Effector memory CD4-positive, alpha-beta T cell (primary cell): ENCODE measurements at places on chromosomes 6 and 20.

DNA sequence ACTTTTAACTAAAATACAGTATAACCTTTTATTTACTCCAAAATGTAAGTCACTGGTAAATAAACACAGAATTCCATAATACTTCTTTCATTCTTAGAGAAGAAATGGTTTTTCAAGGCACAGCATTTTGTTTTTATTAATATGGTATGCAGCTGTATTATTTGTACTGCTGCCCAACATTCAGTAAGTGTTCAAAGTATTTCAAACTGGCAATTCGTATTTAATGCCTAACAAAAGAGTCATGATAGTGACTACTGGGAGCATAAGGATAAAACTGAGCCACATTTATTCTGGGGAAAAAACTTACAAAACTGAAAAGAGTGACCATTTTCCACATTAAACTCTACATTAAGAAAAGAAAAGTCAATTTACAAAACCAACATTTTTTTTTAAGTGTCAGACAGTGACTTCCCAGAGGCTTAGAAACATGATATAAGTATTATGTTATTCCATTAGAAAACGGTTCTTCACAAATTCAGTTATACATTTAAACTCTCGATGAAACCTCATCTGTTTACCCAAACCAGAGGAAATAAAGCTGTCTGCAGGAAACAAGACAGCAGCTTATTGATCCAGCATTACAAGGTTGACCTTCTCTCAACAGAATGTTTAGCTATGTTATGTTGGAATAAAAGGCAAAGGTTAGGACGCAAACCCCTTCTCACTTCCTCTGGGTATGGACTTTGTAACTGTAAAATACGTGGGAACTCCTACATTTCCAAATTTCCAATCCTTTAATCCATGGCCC, 24.3 kb downstream of the EPB41L2 start:
- no peak overlapping the region for H3K4me3 ChIP-seq
- H3K4me1 ChIP-seq: no peaks in the 10 kb centered on the region
- H3K27me3 ChIP-seq: no peaks in the 10 kb centered on the region
- DNase-seq: no peak
- H3K36me3 ChIP-seq: no peaks in the 10 kb centered on the region
- no peak overlapping the region for H3K27ac ChIP-seq

GRCh38 chr6:136550330-136551071, at the start of gene MAP7:
Gene MAP7 (minus strand): TSS chr6:136550422. CDS start chr6:136550408, 14 bp downstream.
- H3K27me3 ChIP-seq: peaks cover 20% of the 10 kb centered on the region
- peak; percentile 57 for DNase-seq
- H3K36me3 ChIP-seq: no peaks in the 10 kb centered on the region
- no peak within 1 kb of the TSS for H3K27ac ChIP-seq

DNA sequence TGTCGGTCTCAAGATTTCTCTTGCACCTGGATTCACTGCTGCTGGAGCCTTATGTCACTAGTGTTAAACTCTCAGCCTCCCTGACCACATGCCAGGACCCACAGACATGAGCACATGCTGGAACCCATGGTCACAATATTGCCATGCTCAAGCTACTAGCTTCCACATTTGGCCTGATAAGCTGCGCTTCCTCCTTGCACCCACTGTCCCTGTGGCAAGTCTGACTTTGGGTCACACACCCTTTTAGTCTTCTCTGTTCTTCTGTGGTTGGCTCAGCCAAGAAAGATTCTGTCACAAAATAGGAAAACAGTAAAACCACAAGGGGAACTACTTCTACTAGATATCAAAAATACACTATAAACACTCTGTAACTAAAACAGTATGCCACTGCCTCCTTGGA, 68.9 kb upstream of the HDAC2 start:
- no peak overlapping the region for H3K27ac ChIP-seq
- H3K4me3 ChIP-seq: no peak overlapping the region
- DNase-seq: no peak
- H3K4me1 ChIP-seq: no peaks in the 10 kb centered on the region

DNA sequence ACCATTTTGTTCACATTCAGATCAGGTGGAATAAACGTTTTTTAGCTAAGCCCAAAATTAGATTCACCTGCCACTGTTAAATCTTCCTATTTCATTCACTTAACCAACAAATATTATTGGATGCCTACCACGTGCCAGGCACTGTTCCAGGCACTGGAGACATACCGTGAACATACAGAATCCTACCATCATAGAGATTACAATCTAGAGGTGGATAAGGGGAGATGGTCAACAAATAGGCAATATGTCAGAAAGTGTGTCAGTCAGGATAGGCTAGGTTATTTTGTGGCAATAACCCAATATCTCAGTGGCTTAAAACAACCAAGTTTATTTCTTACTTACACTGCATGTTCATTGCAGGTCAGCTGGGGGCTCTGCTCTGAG, 58.7 kb upstream of the REV3L start:
- DNase-seq: no peak
- no peak overlapping the region for H3K4me3 ChIP-seq
- no peaks in the 10 kb centered on the region for H3K27me3 ChIP-seq
- H3K27ac ChIP-seq: no peak overlapping the region

DNA sequence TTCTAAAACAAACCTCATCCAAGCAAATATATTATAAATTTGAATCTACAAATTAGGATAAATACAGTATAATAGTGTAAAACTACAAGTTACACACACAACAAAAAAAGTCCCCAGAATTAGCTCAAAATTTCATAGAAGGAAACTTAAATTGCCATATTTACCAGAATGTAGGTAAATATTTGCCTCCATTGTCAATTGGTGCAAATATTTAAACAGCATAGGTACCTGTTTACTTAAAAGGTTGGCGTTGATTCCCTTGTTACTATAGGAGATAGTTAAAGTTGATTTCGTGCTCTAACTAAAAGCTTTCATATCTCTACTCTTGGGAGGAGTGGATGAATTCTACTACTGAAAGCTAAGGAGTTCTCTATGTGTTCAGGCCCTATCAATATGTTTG, 111.6 kb upstream of the TENT5A start:
- H3K4me1 ChIP-seq: no peaks in the 10 kb centered on the region
- no peak overlapping the region for H3K4me3 ChIP-seq
- no peaks in the 10 kb centered on the region for H3K27me3 ChIP-seq

DNA sequence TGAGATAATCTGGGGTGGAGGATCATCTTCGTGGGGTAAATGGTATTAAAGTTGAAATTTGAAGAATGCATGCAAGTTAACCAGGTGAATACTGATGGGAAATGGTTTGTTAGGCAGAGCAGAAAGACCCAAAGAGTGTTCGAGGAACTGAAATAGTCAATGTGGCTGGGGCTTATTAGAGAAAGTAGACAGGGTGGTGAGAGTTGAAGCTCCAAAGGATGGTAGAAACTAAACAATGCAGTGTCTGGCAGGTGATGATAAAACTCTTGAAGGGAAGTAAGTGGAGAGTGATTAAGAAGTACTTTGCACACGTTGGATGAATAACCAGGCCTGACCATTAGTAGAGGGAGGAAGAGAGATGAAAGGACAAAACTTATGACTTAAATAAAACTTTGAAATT, 39.8 kb upstream of the CENPW start:
- no peak for DNase-seq
- no peaks in the 10 kb centered on the region for H3K27me3 ChIP-seq
- H3K4me1 ChIP-seq: no peaks in the 10 kb centered on the region
- H3K36me3 ChIP-seq: no peaks in the 10 kb centered on the region
- no peak overlapping the region for H3K27ac ChIP-seq
- H3K4me3 ChIP-seq: no peak overlapping the region

GRCh38 chr6:17836293-17836692, 129.6 kb upstream of the NUP153 start:
- H3K4me1 ChIP-seq: no peaks in the 10 kb centered on the region
- H3K36me3 ChIP-seq: no peaks in the 10 kb centered on the region
- H3K27ac ChIP-seq: no peak overlapping the region
- H3K27me3 ChIP-seq: no peaks in the 10 kb centered on the region
- DNase-seq: no peak
- no peak overlapping the region for H3K4me3 ChIP-seq

DNA sequence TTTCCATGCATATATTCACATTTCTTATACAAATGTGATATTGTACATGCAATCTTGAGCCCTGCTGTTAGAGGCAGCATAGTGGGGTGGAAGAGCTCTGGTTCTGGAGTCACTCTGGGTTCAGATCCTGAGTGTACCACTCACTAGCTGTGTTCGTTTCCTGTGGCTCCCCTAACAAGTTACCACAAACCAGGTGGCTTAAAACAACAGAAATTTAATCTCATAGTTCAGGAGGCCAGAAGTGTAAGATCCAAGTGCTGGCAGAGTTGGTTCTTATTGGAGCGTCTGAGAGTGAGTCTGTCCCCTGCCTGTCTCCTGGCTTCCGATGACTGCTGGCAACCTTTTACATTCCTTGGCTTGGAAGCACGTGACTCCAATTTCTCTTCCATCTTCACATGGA, 115.6 kb downstream of the MAP3K7 start:
- no peaks in the 10 kb centered on the region for H3K36me3 ChIP-seq
- no peak overlapping the region for H3K27ac ChIP-seq
- DNase-seq: no peak
- no peaks in the 10 kb centered on the region for H3K27me3 ChIP-seq
- H3K4me3 ChIP-seq: no peak overlapping the region

GRCh38 chr6:76435174-76435573, 362.7 kb upstream of the IMPG1 start:
- no peaks in the 10 kb centered on the region for H3K27me3 ChIP-seq
- H3K4me3 ChIP-seq: no peak overlapping the region
- H3K4me1 ChIP-seq: no peaks in the 10 kb centered on the region
- DNase-seq: no peak

- H3K27ac ChIP-seq: no peak overlapping the region
- no peaks in the 10 kb centered on the region for H3K4me1 ChIP-seq
- no peaks in the 10 kb centered on the region for H3K27me3 ChIP-seq
- no peak overlapping the region for H3K4me3 ChIP-seq
- no peaks in the 10 kb centered on the region for H3K36me3 ChIP-seq
Measured at GRCh38 chr20:8602389-8603116, 466.3 kb upstream of the PLCB4 start.

DNA sequence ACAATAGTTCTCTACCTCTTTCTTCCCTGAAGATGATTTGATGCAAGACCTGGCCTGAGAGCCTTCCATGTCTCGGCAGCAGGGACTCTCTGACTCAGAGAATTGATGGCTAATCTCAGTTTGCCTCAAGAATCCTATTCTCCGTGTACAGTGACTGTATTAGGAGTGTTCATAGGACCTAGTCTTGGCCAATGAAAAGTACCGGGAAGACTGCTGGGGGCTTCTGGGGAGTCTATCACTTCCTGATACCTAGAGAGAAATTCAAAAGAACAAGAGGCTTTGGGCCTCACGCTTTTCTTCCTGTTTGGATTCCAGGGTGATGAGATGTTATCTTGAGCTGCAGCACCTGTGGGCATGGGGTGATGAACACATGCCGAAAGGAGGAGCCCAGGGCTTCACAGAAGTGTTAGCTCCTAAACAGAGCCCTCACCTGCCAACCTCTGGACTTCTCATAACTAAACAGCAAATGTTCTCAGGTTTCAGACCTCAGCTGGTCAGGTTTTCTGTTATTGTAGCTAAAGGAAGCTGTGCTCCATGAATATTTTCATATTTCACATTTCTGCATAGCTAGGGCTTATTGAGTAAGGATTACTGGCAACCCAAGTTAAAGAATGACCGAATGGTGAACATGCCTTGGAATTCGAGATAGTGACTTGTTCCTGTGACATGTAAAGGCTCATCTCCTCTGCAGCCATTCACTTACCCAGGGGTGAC, 323.1 kb upstream of the AGPAT4 start:
- H3K27ac ChIP-seq: no peak overlapping the region
- H3K36me3 ChIP-seq: no peaks in the 10 kb centered on the region
- no peaks in the 10 kb centered on the region for H3K4me1 ChIP-seq
- no peaks in the 10 kb centered on the region for H3K27me3 ChIP-seq
- H3K4me3 ChIP-seq: no peak overlapping the region
- no peak for DNase-seq

GRCh38 chr20:23201658-23202057, 115.5 kb upstream of the CD93 start:
- no peaks in the 10 kb centered on the region for H3K27me3 ChIP-seq
- H3K4me1 ChIP-seq: no peaks in the 10 kb centered on the region
- H3K4me3 ChIP-seq: no peak overlapping the region
- DNase-seq: no peak

- no peak overlapping the region for H3K4me3 ChIP-seq
- H3K4me1 ChIP-seq: no peaks in the 10 kb centered on the region
- H3K27me3 ChIP-seq: no peaks in the 10 kb centered on the region
- H3K27ac ChIP-seq: no peak overlapping the region
- no peaks in the 10 kb centered on the region for H3K36me3 ChIP-seq
Measured at GRCh38 chr20:11267131-11267761, 593.4 kb upstream of the JAG1 start.

GRCh38 chr6:130699742-130700141, 127.5 kb upstream of the SMLR1 start:
- peaks cover 11% of the 10 kb centered on the region for H3K4me1 ChIP-seq
- H3K27me3 ChIP-seq: no peaks in the 10 kb centered on the region
- no peak overlapping the region for H3K4me3 ChIP-seq
- no peaks in the 10 kb centered on the region for H3K36me3 ChIP-seq
- H3K27ac ChIP-seq: no peak overlapping the region
- no peak for DNase-seq

- no peaks in the 10 kb centered on the region for H3K27me3 ChIP-seq
- no peaks in the 10 kb centered on the region for H3K36me3 ChIP-seq
- H3K4me3 ChIP-seq: no peak overlapping the region
- H3K4me1 ChIP-seq: no peaks in the 10 kb centered on the region
Measured at GRCh38 chr6:1475174-1475573, 85.8 kb downstream of the FOXF2 start.

DNA sequence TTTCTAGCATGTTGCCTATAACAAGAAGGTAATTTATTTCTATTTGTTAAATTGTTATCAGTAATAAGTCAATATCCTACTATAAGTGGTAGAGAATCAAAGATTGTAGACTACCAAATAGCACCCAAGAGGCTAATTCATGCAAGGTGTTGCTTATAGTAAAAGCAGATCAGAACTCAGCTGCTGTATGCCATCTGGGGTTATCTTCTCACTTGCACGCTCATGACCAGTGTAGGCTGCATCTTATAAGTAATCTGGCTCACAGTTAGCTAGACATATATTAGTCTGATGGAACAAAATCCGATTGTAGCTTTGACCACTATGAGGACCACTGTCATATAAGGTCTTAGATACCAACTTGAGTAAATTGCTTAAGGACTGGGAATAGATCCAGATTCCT, 17.0 kb downstream of the TOP1 start:
- DNase-seq: no peak
- H3K4me3 ChIP-seq: no peak overlapping the region
- no peaks in the 10 kb centered on the region for H3K36me3 ChIP-seq
- no peaks in the 10 kb centered on the region for H3K27me3 ChIP-seq
- peaks cover 45% of the 10 kb centered on the region for H3K4me1 ChIP-seq

DNA sequence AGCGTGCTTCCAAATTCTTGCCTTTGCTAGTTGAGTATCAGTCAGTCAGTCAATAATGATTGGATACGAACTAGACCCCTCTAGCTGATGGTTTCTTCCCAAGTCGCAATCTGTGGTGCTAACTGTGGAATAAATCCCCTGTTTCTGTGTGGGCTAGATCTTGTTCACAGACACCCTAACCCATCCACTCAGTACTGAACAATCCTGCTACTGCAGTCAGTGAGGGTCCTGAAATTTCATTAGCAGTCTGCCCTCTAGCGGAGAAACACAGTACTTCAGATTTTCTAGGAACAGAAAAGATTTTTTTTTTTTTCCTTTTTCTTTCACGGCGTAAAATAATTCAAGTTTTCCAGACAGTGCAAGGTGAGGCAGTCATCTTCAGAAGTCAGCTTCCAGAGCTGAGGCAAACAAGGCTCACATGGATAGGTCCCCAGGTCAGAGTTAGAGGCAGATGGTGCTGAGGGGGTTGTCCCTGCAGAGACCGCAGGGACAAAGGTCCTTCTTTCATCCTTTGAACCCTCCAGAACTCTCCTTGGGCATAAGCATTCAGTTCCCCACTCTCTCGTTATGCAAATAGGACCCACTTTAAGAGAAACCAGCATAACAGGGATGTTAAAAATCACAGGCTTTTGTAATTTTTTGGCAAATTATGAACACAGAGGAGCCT, 119.6 kb downstream of the SCML4 start:
- peaks cover 35% of the 10 kb centered on the region for H3K36me3 ChIP-seq
- no peak overlapping the region for H3K4me3 ChIP-seq
- H3K27ac ChIP-seq: no peak overlapping the region
- no peak for DNase-seq
